ENCODE measurements at places on chromosomes 11 and 22.

- DNase-seq, result no peak
These were observed 69.1 kb downstream of the C11orf87 start for GRCh38 chr11:109490953-109491635.

DNA sequence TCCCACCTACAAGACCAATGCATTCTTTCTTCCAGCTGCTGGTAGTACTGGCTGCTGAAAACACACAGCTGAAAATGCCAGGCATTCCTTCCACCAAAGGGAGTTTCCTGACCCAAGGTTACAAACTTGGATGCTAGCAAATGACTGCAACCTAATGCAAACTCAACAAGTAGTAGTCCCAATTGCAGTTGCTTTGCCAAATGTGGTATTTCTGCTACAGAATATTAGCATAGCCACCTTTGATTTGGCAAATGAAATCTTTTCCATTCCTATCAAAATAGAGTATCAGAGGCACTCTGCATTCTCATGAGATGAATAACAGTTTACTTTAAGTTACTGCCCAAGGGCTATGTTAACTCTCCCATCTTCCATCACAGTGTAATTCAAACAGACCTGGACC, 172.0 kb upstream of the ARHGAP42 start:
- DNase-seq, result no peak

DNA sequence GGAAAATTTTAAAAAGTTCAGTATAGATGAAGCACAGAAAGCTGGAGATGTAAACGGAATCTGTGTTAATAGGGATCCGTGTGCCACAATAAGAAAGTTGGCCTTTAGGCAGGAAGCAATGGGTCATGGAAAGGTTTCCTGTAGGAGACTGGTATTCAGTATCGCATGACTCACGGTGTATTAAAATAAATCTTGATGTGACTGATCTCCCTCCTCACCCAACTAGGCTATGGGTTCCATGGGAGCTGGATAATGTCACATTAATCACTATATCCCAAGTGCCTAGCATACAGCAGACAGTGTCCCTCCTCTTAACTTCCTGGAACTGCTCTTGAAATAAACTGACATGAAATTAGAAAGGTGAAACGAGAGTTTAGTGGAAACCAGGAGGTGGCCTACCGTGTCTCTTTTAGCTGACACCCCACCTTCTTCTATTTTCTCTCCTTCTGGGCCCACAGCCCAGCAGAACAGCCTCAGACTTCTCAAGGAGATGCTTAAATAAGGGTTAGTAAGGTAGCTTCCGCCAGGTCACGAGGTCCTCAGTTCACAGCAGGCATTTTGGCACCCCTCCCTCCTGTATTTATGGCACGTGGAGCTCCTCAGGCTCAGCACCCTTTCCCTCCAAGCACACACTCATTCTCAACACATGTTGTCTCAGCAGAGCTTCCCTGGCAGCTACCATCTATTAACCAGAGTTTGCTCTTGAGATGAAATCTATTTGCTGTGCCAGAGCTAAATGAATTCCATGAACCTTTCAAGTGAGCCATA, 118.8 kb downstream of the NXPE2 start:
- DNase-seq, result no peak

DNA sequence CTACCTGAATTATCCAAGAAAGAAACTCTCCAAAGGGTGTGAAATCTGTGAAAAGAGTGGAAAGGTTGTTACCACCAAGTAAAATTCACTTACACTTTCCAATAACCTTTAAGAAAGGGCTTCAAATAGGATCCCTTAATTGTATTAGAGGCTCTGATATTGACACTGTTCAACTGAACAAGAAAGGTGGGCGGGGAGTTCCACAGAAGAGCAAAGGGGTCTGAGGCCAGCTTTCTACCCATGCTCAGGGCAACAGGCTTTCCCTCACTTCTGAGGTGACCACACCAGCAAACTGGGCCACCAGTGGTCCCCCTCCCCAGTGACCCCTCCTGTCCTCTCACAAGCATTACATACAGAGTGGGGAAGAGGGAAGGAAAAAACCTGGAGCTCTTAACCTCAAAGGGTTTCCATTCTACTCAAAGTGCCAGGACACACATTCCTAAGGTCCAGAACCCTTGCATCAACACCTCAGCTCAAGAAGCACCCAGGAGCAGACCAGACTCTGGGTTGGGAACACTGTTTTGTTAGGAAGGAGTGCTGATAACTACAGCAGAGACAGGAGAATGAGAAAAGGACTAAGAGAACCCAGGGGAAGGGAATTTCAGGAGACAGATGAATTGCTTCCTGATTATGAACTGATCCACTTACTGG, 71.6 kb upstream of the AKIP1 start:
- DNase-seq, result no peak

DNA sequence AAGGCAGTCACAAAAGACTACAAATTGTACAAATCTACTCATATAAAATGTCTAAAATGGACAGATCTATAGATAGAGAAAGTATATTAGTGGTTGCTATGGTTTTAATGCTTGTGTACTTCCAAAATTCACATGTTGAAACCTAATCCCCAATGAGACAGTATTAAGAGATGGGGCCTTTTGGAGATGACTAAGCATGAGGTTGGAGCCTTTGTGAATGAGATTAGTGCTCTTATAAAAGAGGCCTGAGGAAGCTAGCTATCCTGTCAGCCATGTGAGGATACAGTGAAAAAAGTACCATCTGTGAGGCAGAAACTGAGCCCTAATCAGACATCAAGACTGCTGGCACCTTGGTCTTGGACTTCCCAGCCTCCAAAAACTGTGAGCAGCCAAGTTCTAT, 82.6 kb downstream of the CYP2R1 start:
- no peak for DNase-seq

- no peak for DNase-seq
These were observed 107.3 kb upstream of the HSD17B12 start for GRCh38 chr11:43573233-43573632.

DNA sequence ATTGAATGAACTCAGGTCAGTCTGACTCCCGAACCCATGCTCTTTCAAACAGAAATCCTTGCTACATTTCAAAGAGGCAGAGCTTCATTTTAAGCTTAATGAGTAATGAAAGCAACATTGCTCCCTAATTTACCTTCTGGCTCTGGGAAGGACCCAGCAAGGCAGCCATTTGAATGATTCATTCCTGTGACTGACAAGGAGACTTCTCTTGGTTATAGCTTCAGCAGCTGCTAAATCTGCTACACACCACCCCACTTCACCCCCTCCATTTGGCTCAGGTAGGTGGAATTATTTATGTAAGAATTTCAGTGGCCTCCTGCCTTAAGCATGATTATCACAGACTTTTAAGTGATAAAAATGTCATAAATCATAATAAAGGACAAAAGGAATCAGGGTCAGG, 117.7 kb downstream of the KCNC1 start:
- no peak for DNase-seq

GRCh38 chr11:104799251-104799650, 99.0 kb downstream of the CASP12 start:
- no peak for DNase-seq

GRCh38 chr11:61287338-61287977, 7.7 kb downstream of the VWCE start:
- no peak for DNase-seq

GRCh38 chr22:37679670-37680069, 4.2 kb downstream of the LGALS1 start:
- no peak for DNase-seq

- DNase-seq, result no peak
These were observed 555.8 kb downstream of the BUD13 start for GRCh38 chr11:116217006-116217405.

All from CD14-positive monocyte (primary cell).